Stimulated activated CD8-positive, alpha-beta memory T cell treated with anti-CD3 and anti-CD28 coated beads, Interleukin-15, amount 100 ng/mL, for 1 hour (primary cell): ENCODE measurements at places on chromosomes 1 and 21.

DNA sequence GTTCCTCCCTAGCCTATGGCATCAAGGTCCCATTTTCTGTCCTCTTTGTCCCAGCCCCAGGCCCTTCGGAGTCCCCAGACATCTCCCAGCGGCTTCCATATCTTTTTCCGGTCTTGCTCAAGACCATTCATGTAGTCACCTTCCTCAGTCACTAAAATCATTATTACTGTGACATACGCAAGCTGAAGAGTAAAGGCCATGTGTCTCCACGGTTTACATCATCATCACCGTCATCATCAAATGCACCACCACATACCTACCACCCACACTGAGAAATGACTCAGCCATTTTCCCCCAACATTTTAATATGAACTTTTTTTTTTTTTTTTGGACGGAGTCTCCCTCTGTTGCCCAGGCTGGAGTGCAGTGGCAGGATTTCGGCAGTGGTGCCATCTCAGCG is 43.4 kb downstream of the FHAD1 start:
- no peak for DNase-seq

DNA sequence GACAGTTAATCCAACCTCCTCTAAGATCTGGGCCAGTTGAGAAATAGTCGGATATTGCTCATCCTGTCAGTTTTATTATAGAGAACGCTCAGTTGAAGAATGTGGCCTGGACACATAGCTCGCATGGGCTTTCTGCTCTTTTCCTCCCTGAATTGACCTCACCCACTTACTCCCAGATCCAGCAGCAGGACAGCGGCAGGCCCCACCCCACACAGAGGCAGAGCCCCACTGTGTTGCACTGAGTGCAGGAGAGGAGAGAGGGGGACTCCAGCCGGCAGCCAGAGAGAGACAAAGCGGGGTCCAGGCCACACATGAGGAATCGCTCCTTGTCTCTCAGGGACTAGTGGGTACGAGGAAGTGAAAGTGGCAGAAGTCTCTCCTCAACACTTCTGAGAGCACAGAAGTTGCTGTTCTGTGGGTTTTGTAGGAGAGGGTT is 78.6 kb downstream of the LAMC1 start:
- DNase-seq, result no peak

DNA sequence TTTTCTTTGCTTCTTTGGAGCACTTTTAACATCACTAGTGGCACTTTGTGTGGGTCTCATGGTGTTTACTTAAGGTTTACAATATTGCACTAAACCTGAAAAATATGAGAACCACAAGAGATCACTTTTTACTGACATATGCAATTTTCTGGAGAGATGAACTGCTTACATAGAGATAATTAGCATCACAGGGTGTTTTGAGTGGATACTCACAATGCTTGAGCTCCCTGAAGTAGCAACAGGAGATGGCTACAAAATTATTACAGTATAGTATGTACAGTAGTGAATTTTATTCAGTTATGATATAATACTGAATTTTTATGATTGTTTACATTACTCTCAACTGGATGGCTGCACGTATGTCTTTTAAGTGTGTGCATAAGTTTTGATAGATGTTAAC is 22.6 kb downstream of the RPRD2 start:
- no peak for DNase-seq

- no peak for DNase-seq
These were observed 74.2 kb upstream of the CD53 start for GRCh38 chr1:110798691-110799256.

GRCh38 chr1:65613884-65614283 is 178.8 kb upstream of the PDE4B start:
- no peak for DNase-seq

- no peak for DNase-seq
These were observed 8.7 kb downstream of the ITLN1 start for GRCh38 chr1:160876311-160876710.

- DNase-seq, result no peak
These were observed 9.0 kb downstream of the NPR1 start for GRCh38 chr1:153687346-153688125.

GRCh38 chr21:42463861-42464515 is 32.0 kb downstream of the RSPH1 start:
- DNase-seq, result peak; percentile 27

DNA sequence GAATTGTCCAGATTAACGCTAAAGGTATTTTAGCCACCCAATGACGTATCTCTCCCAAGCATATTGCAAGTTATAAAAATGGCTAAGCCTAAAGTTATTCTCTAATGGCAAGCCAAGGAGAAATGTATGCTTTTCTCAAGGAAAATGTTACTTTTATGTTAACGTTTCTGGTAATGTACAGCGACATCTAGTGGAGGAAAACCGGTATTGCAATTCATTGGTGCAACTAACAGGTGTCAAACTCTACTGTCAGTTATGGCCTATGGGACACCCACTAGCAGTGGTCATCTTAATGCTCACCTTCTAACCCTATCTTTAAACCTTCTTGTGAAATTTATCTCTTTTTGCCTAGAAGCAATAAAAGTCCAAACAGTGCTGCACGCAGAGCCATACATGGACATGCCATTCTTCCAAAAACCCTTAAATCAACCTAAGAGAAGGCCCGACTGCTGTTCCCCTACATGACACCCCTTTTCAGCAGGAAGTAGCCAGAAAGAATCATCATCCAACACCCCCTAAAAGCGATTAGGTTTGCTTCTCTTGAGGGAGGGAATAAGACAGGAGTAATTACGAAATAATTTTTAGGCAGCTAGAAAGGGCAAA is 68.7 kb upstream of the LRIF1 start:
- DNase-seq, result peak; percentile 14

GRCh38 chr1:164704954-164705353 is 146.0 kb downstream of the PBX1 start:
- DNase-seq, result no peak

DNA sequence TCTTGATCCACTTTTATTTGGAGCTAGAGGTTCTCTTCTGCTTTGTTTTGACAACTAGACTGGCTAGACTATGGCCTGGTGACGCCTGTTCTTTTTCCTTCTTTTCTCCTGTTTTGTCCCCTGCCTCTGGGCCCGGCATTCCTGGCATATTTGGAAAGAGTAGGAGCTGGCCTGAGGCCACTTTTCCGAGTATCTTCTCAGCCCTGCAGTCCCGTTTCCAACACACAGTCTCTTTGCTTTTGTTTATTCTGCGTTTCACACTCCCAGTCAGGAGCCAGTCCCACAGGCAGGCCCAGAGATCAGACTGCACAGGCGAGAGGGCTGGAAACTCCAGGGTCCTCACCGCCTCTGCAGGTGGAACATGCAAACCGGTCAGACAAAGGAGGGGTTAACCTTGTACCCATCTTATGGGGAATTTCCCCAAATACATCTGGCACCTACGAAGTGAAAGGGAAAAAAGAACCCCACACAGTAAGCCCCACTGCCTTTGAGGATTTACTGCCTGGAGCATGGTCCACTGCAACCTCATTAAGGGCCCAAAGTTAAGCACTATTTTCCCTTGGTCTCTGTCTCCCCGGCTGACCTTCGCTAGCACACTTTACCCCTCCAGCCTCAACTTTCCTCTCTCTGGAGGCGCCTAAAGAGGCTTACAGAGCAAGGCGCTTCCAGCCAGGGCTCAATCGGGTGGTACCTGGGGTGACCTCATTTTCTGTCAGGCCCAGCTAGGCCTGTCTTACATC is 141.1 kb downstream of the TOMM20 start:
- DNase-seq, result no peak

DNA sequence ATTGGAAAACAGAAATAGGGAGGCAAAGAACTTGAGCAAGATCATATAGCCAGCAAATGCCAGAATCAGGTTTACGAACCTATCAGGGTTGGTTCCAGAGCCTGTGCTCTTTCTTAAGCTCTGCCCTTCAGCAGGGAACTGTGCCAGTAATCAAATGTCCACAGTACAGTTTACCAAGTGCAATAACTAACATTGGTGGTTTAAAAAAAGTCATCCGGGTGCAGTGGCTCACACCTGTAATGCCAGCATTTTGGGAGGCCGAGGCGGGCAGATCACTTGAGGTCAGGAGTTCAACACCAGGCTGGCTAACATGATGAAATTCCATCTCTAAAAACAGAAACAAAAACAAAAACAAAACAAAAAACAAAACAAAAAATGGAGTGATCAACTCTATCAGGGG is 182.7 kb downstream of the LMX1A start:
- DNase-seq, result no peak

GRCh38 chr1:36773827-36774541 is 260.3 kb downstream of the GRIK3 start:
- DNase-seq, result no peak

DNA sequence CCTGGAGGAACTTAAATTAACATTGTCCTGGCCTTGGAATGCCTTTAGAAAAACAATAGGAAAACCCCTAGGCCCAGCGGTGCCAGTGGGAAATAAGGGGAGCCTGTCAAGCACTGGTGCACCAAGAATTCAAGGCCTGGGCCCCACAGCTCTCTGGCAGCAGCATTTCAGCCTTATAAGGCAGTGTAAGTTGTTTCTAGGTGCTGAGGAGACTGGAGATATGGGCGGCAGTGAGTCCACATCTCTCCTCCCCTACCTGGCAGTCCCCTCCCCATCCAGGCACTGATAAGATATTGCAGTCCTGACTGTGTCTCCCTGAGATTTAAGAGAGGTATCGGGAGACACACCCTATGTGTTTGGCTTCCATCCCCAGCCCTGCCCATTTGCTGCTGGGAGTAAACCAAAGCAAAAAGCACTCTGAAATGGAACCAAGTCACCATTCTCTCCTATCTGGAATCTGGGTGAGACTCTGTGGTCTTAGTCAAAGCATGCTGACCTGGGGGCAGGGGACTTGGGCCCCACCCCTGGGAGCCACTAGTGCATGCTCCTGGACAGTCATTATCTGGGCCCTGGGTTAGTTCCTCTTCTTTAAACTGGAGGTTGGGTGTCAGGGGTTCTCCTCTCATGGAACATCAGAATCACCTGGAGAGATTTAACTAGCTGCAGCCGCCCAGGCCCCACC is 30.5 kb downstream of the DEGS1 start:
- no peak for DNase-seq

GRCh38 chr1:85019994-85020393 is 23.1 kb upstream of the MCOLN2 start:
- DNase-seq, result no peak

DNA sequence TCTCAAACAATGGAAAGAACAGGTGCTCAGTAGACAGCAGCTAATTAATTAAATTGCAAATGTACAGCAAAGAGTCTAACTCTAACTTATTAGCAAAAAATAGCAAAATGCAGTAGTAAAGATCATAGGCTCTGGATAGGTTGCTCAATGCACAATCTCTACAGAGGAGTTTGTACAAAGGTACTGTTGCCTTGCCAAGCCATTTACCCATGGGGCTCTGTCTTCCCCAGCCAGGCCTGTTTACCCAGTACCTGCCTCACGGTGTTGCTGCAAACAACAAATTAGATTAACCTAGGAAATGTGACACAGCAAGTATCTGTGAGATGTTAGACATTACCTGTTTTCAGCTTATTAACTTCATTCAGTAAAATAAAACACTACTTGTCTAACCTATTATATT is 222.0 kb downstream of the DENND1B start:
- no peak for DNase-seq

DNA sequence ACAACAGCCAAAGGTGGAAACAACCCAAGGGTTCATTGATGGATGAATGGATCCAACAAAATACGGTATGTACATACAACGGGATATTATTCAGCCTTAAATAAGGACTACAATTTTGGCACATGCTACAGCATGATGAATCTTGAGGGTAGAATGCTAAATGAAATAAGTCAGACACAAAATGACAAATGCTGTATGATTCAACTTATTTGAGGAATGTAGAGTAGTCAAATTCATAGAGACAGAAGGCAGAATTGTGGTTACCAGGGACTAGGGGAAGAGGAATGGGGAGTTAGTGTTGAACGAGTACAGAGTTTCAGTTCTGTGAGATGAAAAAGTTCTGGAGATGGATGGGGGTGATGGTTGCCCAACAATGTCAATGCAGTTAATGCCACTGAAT is 118.0 kb upstream of the PAXBP1 start:
- no peak for DNase-seq

DNA sequence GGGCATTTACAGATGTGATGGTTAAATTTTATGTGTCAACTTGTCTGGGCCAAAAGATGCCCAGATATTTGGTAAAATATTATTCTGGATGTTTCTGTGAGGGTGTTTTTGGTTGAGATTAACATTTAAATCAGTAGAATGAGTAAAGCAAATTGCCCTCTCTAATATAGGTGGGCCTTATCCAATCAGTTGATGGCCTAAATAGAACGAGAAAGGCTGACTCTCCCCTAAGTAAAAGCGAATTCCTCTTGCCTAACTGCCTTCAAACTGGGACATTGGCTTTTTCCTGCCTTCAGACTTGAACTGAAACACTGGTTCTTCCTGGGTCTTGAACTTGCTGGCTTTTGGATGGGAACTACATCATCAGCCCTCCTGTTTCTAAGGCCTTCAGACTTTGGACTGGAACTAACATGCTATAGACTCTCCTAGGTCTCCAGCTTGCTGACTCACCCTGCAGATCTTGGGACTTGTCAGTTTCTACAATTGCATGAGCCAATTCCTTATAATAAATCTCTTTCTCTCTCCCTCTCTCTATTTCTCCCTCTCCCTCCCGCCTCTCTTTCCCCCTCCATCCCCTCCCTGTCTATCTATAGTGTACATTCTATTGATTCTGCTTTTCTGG is 10.2 kb upstream of the NAV1 start:
- no peak for DNase-seq

- DNase-seq, result no peak
These were observed 6.2 kb upstream of the PFKL start for GRCh38 chr21:44293551-44294231.

GRCh38 chr1:4481451-4481850 is 173.0 kb upstream of the AJAP1 start:
- no peak for DNase-seq

- DNase-seq, result no peak
These were observed 13.1 kb upstream of the TMEM61 start for GRCh38 chr1:54967372-54967771.

- DNase-seq, result no peak
These were observed 254.6 kb downstream of the COL11A1 start for GRCh38 chr1:102853701-102854187.

GRCh38 chr1:87185077-87185476 is 143.6 kb upstream of the LMO4 start:
- no peak for DNase-seq

DNA sequence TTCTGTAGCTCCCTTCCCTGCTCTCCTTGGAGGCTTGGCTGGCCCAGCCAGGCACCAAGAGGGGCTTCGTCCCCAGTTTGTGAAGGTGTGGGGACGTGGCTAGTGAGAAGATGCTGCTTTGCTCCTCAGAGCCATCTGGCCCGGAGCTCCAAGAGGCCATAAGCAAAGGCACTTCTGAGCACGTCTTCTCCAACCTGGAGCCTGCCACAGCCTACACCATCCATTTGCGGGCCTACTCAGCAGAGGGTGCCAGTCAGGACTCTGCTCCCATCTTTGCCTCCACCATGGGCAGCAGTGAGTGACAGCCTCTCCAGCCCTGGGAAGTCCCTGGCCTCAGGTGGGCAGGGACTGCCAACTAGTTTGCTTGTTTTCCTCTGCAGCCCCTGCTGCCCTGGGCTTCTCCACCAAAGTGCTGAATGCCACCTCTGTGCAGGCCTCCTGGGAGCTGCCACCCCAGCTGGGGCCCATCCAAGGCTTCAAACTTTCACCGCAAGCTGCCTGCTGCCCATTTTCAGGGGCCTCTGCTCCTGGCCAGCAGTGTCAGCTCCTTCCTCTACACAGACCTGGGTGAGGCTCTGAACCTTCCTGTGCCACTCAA is 25.9 kb downstream of the SLC27A3 start:
- no peak for DNase-seq

GRCh38 chr1:161498646-161499045 is 6.6 kb upstream of the FCGR2A start:
- no peak for DNase-seq
